Naive thymus-derived CD8-positive, alpha-beta T cell (primary cell): ENCODE measurements at places on chromosomes 6 and 20.

DNA sequence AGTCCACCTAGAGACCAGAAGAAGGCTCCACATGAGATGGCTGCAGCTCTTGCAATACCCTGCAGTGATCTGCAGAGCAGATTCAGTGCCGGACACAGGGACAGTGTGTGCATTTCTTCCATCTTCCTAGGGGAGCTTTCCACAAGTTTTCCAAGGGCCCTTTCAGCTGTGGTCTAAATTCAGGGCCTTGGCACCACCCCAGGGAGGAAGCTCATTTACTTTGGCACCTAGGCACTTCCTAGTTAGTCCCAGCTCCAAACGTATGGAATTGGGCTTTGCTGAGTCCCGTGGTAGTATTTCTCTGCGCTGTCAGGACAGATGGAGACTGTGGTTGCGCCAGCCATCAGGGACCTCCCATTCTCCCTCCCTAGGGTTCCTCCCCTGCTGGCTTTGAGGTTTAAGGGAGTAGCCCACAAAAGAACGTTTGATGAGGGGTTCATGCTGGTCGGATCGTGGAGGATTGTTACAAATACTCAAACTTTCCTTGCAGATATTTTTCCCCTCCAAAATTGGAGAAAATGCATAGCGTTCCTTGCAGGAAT lies 182.3 kb upstream of the UST start:
- no peak for DNase-seq

GRCh38 chr6:47434372-47435253 lies 43.0 kb upstream of the CD2AP start:
- DNase-seq = no peak

GRCh38 chr20:47455133-47456040 lies 46.3 kb upstream of the NCOA3 start:
- no peak for DNase-seq

- no peak for DNase-seq
These were observed 18.2 kb upstream of the IL22RA2 start for GRCh38 chr6:137191670-137192069.

- no peak for DNase-seq
These were observed 229.7 kb upstream of the HTR1E start for GRCh38 chr6:86707545-86708120.
